ENCODE measurements at places on chromosomes 6 and 20. TPM values are rescaled to one million over a fixed set of nuclear protein-coding genes. Genes with fewer than 3 reads are reported as not detected.

DNA sequence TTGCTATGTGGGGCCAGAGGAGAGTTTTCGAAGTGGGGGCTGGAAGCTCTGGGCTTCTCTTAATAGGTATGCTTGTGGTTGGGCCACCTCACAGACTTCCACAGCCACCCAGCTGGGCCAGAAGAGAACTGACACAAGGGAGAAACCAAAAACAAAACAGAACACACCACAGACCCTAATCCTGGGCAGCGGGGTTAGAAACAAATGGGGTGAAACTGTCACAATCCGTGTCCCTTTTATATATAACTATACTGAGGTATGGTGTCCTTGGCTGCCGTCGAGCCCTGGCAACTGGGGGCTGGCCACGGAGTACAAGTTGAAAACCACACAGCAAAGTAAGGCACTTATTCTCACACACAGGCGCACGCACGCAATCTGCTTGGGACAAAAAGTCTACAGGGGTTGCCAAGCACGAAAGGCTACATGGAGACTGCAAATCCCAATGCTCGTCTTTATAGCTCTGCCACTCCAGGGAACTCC lies 78.3 kb downstream of the TRAM2 start:
- peaks cover 15% of the 10 kb centered on the region for H3K36me3 ChIP-seq
- H3K27ac ChIP-seq, result peak overlapping the region; percentile 74
- no peaks in the 10 kb centered on the region for H3K27me3 ChIP-seq
- no peaks in the 10 kb centered on the region for H3K4me1 ChIP-seq
- H3K4me3 ChIP-seq, result no peak overlapping the region

GRCh38 chr6:10643201-10643651 lies 51.2 kb downstream of the C6orf52 start:
- no peak for DNase-seq
- H3K36me3 ChIP-seq, result no peaks in the 10 kb centered on the region
- no peak overlapping the region for H3K4me3 ChIP-seq
- H3K4me1 ChIP-seq, result peaks cover 15% of the 10 kb centered on the region
- H3K27me3 ChIP-seq, result no peaks in the 10 kb centered on the region
- no peak overlapping the region for H3K27ac ChIP-seq

DNA sequence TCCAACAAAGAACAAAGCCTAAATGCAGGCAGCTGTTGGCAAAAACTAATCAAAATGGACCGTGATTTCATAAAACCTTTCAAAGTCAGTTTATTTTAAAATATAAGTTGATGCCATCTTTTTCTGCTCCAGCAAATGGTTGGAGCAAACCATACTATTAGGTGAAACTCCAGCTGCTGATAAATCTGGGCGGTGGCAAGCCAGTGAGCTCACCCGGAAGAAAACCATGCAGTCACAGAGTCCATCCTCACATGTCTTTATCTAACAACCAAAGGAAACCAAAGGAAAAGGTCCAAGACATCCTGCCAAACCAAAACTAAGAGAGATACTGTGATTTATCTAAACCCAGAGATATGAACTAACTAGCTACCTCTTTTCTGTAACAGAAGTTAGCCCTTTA lies 72.6 kb downstream of the HIVEP2 start:
- no peaks in the 10 kb centered on the region for H3K36me3 ChIP-seq
- no peak overlapping the region for H3K4me3 ChIP-seq
- no peak for DNase-seq
- H3K27ac ChIP-seq, result peak overlapping the region; percentile 12

DNA sequence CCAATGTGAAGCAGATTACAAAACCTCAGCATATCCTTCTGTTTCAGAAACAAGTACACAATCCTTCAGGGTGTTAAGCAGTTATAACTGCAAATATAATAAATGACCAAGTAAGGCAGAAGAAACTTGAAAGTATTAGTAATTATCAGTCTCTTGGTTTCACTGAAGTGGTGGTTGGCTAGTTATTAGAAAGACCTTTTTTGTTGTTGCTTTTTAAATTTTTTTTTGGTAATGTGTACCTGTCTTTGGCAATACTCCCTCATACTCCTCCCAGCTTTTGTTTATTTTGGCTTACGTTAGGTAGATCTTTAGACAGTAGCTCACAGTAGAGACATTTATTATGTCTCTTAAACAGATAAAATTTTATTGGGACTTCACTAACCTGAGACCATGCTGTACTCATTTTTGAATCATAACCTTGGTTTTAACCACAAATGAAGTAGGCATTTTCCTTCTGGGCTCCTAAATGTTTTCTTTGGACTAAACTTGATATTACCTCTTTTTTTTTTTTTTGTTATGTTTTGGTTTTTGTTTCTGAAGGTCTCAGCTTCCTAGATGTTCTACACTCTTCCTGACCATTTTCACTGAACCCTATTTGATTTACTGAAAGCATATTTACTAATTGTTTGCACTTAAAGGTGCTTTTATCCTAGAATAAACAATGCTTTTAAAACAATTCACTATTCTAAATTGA lies 6.4 kb downstream of the CD2AP start:
- no peak overlapping the region for H3K4me3 ChIP-seq
- H3K27ac ChIP-seq, result no peak overlapping the region
- H3K36me3 ChIP-seq, result no peaks in the 10 kb centered on the region
- peaks cover 54% of the 10 kb centered on the region for H3K4me1 ChIP-seq
- no peak for DNase-seq
- H3K27me3 ChIP-seq, result no peaks in the 10 kb centered on the region

- peak overlapping the region; percentile 54 for H3K27ac ChIP-seq
- H3K27me3 ChIP-seq, result no peaks in the 10 kb centered on the region
- H3K4me3 ChIP-seq, result no peak overlapping the region
Observed at GRCh38 chr6:11386323-11386722, 151.2 kb upstream of the TMEM170B start.

GRCh38 chr6:43171707-43172103 lies 636 bp downstream of the SRF start:
- peaks cover 56% of the 10 kb centered on the region for H3K4me1 ChIP-seq
- DNase-seq, result no peak
- peak overlapping the region; percentile 99 for H3K27ac ChIP-seq
- H3K4me3 ChIP-seq, result peak overlapping the region; percentile 81

DNA sequence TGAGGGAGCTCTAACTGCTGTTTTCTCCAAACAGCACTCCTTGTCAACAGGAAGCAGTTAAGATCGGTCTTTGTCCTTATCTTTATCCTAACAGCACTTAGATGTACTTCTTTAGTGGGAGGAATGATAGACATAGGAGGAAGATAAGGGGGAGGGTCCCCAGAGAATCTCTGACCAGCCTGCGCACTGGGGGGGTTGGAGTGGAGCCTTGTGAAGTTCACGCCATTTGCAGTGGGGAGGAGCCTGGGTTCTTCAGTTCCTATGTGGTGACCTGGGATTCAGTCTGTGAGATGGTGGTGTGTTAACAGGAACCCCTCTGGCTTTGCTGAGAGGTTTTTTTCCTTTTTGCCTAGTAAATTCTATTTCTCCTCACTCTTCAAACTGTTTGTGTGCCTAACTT lies 18.1 kb upstream of the ASCC3 start:
- no peaks in the 10 kb centered on the region for H3K36me3 ChIP-seq
- no peak overlapping the region for H3K4me3 ChIP-seq
- H3K4me1 ChIP-seq, result no peaks in the 10 kb centered on the region
- no peak overlapping the region for H3K27ac ChIP-seq
- H3K27me3 ChIP-seq, result no peaks in the 10 kb centered on the region

GRCh38 chr6:37979392-37980221 lies 160.1 kb downstream of the ZFAND3 start:
- H3K4me1 ChIP-seq, result peaks cover 63% of the 10 kb centered on the region
- H3K27ac ChIP-seq, result no peak overlapping the region
- no peaks in the 10 kb centered on the region for H3K27me3 ChIP-seq
- H3K36me3 ChIP-seq, result no peaks in the 10 kb centered on the region
- no peak overlapping the region for H3K4me3 ChIP-seq

DNA sequence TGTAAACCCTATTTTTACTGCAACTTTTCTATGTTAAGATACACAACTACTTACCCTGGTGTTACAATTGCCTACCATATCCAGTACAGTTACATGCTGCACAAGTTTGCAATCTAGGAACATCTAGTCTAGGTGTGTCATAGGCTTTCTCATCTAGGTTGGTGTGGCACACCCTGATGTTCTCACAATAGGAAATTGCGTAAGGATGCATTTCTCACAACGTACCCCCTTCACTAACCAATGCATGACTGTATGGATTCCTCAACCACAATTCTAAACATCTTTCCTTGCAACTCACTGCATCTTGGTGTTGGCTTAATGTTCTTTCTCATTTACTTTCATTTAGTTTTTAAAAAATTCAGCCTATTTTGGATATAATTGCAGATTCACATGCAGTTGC lies 31.6 kb downstream of the GJA10 start:
- no peak for DNase-seq
- H3K36me3 ChIP-seq, result peaks cover 10% of the 10 kb centered on the region
- H3K27ac ChIP-seq, result no peak overlapping the region
- H3K4me3 ChIP-seq, result no peak overlapping the region
- no peaks in the 10 kb centered on the region for H3K4me1 ChIP-seq
- no peaks in the 10 kb centered on the region for H3K27me3 ChIP-seq

GRCh38 chr6:77373955-77374354 lies 89.3 kb downstream of the HTR1B start:
- H3K4me3 ChIP-seq, result no peak overlapping the region
- H3K27me3 ChIP-seq, result no peaks in the 10 kb centered on the region
- H3K4me1 ChIP-seq, result no peaks in the 10 kb centered on the region
- no peaks in the 10 kb centered on the region for H3K36me3 ChIP-seq
- H3K27ac ChIP-seq, result no peak overlapping the region

- no peak for DNase-seq
- no peak overlapping the region for H3K4me3 ChIP-seq
- H3K27ac ChIP-seq, result no peak overlapping the region
- peaks cover 23% of the 10 kb centered on the region for H3K4me1 ChIP-seq
Observed at GRCh38 chr20:64086801-64087200, 2.6 kb upstream of the LKAAEAR1 start.

GRCh38 chr6:54899442-54899841 lies 52.9 kb downstream of the FAM83B start:
- DNase-seq, result no peak
- no peaks in the 10 kb centered on the region for H3K27me3 ChIP-seq
- no peaks in the 10 kb centered on the region for H3K36me3 ChIP-seq

- H3K36me3 ChIP-seq, result no peaks in the 10 kb centered on the region
- H3K4me3 ChIP-seq, result no peak overlapping the region
- no peaks in the 10 kb centered on the region for H3K4me1 ChIP-seq
Observed at GRCh38 chr6:107321793-107322192, 137.6 kb downstream of the PDSS2 start.

DNA sequence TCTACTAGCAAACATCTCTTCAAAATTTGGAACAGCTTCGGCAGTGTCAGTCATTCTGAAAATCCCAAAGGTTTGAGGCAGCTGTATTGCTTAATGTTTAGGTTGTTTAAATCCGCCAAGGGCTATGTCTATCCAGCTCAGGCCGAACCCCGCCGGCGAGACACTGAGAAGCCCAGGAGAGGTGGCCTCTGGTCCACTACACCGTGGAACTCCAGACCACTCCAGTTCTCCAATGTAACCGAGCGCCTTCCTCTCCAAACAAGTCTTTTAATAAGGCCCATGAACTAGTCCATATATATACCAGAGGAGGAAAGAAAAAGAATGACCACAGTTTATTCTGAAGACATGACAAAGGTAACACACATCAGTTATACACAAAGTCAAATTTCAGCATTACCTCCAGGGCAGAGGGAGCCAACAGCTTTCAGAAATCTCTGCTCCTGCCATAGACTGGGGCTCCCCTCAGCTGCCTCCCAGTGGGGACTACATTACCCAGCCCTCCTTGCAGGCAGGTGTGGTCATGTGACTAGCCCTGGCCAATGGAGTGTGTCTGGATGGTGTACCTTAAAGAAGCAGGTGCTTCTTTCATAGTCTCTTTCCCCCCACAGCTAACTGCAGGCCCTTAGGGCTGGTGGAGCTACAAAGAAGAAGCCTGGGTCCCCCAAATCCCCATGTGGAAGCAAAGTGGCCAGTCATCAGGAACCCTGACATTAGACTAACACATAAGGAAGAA lies at the start of gene RAMACL:
TSS of gene RAMACL (minus strand) at position 255 of the 733 bp plus-strand sequence. CDS start at position 54, 201 bp downstream.
- no peaks in the 10 kb centered on the region for H3K36me3 ChIP-seq
- peaks cover 56% of the 10 kb centered on the region for H3K4me1 ChIP-seq
- peak; percentile 90 for DNase-seq
- H3K27me3 ChIP-seq, result no peaks in the 10 kb centered on the region

DNA sequence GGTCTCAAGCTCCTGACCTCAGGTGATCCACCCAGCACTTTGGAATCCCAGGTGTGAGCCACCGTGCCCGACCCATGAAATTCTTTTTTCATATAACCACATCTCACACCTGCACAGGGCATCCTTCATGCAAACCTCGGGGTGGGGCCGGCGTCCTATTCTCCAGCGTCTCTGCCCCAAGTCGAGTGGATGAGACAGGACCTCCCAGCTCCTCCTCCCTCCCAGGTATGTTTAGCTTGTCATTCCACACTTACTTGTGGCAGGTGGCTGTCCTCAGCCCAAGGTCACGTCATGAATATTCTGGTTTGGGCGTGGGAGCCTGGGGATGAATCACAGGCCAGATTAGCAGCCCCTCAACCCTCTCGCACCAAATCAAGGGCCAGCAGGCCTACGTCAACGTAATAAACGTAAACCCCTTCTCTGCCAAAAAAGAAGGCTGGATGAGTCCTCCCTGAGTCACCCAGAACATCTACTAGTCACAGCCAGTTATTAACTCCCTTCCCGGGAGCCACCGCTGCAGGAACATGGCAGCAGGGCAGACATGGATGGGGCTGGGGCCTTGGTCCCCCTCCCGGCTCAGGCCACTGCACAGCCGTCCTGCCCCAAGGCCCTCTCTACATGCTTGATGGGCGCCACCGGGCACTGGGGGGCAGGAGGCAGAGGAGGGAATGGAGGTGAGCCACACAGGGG lies 91.7 kb downstream of the YTHDF1 start:
- no peaks in the 10 kb centered on the region for H3K36me3 ChIP-seq
- no peak overlapping the region for H3K27ac ChIP-seq
- no peak overlapping the region for H3K4me3 ChIP-seq
- DNase-seq, result peak; percentile 34
- no peaks in the 10 kb centered on the region for H3K27me3 ChIP-seq

GRCh38 chr6:328924-329323 lies 36.6 kb downstream of the DUSP22 start:
- no peak for DNase-seq
- H3K4me3 ChIP-seq, result no peak overlapping the region
- no peaks in the 10 kb centered on the region for H3K36me3 ChIP-seq
- no peaks in the 10 kb centered on the region for H3K27me3 ChIP-seq

- no peaks in the 10 kb centered on the region for H3K27me3 ChIP-seq
- no peak for DNase-seq
- no peak overlapping the region for H3K4me3 ChIP-seq
- H3K36me3 ChIP-seq, result no peaks in the 10 kb centered on the region
Observed at GRCh38 chr20:22824077-22824476, 211.0 kb upstream of the SSTR4 start.

TNNC2 gene
- total RNA-seq, result 0.54 TPM

FOXC1 gene
- 0.58 TPM for total RNA-seq

DNAAF9 gene
- total RNA-seq, result 20.8 TPM

TRIM40 gene
- total RNA-seq, result 1.0 TPM

PSORS1C2 gene
- total RNA-seq, result not detected

EFCAB8 gene
- 0.34 TPM for total RNA-seq

FAM229B gene
- total RNA-seq, result 7.8 TPM

GJA10 gene
- not detected for total RNA-seq

C2 gene
- 83.2 TPM for total RNA-seq

DEFB124 gene
- not detected for total RNA-seq
